ENCODE measurements at places on chromosomes 3 and 15.

- DNase-seq = no peak
Measured at GRCh38 chr3:129793942-129794310, 99.6 kb downstream of the TMCC1 start.

DNA sequence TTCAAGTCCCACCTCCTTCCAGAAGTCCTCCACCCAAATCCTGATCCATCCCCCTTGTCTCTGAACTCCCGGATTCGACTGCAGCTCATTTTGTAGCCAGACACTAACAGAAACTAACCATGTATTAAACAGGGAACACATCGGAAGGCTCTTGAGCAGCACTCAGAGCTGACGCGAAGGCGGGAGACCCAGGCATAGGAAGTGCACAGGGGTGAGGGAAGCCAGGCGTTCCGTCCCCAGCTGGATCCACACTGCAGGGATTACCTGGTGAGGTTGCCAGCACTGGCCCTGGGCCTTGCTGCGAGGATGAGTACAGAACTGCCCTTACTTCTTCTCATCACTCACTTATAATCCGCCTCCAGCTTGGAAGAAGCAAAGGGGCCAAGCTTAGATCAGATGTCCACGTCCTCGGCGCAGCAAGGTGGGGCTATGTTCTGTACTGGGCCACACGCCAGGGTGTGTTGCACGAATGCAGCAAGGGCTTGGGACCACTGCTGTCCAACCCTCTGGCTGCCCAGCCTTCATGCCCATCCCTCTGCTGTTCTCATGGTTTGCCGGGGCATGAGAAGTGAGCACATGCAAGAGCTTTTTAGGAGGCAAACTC lies 124.2 kb upstream of the SMAD3 start:
- no peak for DNase-seq

GRCh38 chr15:52331490-52332240 lies 36.1 kb upstream of the MYO5C start:
- DNase-seq = no peak

DNA sequence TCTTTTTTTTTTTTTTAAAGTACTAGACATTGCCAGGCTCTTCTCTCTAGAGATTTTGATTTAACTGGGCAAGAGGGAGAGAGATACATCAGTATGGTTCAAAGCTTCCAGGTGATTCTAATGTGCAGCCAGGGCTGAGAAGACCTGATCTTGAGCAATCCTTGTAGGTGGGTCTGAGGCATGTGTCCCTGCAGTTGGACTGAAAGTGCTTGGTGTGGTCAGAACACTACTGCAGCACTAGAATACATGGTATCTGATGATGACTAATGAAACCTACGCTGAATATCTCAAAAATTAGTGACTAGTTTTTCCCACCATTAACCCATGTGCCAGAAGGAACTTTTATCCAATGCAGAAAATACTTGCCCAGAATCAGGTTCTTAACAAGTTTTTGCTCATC lies 34.4 kb upstream of the MYO5C start:
- DNase-seq = no peak

- DNase-seq = no peak
Measured at GRCh38 chr3:41125258-41125657, 74.0 kb upstream of the CTNNB1 start.

DNA sequence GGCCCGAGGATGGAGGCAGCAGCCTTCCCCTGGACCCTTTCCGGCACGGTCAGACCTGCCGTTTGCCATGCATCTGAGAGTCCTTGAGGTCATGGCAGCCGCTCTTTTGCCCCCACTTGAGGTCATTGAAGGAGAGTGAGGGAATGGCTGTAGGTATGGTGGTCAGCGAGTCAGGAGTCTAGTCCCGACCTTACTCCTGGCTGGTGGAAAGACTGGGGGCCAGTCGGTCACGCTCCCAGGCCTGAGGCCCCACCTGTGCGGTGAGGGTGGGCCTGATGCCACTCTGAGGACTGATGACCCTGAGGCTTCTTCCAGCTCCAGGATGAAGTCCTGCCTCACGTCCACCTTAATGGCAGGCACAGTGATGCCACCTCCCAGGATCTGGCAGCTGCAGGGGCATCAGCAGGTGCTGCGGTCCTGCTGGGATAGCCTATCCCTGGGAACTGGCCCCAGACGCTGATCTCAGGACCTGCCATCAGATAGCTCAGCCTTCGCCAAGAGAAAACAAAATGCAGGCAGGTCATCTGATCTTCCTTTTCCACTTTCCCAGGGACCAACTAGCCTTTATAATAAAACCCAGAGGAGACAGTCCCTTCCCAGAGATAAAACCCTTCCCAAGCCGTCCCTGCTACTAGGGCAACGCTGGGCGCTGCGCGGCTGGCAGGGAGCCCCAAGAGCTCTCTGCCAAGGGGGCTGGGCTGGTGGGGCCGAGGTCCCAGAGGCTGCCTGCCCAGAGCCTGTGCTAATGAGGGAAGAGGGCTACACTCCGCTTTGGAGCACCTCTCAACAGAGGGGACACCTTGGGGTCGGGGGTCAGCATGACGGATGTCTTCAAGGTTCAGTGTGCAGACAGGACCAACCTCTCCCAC lies 42.2 kb downstream of the TM2D3 start:
- DNase-seq = no peak

DNA sequence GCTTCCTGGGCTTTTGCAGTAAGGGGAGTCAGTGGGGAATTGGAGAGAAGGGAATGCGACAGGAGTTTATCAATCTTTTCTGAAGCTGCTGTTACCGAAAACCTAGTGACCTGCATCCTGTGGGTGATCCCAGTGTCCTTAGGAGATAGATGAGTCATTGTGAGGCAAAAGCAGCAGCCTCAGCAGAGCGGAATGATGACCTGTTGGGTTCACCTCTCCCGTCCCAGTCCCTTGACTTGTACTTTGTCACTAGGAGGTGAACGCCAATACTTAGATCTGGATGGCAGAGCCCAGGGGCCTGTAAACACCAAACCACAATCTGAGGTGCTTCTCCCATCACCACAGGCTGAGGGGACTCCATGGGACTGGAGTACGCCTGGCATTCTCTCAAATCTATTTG lies 17.9 kb downstream of the CDAN1 start:
- DNase-seq = no peak

DNA sequence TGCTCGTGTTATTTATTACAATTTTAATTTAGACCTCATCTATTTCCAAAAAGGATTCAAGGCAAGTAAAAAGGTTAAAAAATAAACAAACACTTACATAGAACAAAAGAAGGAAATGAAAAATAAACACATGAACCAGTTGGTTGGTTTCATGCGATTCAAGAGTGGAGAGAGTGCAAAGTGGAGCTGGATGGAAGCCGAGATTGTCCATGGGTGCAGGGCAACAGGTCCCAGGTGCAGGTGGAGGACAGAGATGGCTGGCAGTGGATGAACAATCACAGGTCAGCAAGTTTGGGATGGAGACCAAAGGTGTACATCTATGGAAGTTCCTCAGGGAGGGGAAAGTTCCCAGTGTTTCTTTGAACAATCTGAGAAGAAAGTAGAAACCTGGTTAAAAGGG lies 11.6 kb upstream of the SEMA5B start:
- no peak for DNase-seq

DNA sequence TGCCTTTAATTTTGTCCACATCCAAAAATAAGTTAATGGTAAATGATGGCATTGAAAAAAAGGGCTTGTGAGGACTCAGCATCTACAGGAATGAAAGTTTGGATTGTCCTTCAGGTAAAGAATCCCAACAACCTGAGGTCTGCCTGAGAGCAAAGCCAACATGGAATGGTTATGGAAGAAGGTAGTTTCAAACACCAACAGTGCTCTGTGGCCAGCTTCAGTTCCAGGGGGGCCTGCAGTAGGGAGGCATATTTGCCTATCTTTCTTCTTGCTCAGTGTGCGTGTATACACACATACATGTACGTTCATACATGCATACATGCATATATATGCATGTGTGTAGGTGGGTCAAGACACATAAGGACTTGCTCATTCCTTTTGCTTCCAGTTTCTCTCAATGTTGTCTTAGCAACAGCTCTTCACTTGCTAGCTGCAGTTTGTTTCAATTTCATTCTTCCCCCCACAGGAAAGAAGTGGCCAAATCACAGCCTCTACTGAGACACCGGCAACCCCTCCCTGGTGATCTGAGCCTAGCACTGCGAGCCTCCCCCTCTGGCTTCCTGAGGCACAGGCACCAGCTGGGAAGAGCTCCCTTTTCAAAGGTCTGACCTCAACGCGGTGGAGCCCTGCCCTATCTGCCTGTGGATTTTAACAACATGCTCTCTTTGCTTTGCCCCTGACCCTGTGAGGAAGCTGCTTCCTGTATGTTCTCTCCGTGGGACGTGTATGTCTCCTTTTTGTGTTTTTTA lies 146.2 kb downstream of the KLF13 start:
- no peak for DNase-seq

GRCh38 chr3:46440531-46441294 lies 24.0 kb downstream of the LTF start:
- no peak for DNase-seq

GRCh38 chr15:100775581-100776185 lies 103.9 kb upstream of the ALDH1A3 start:
- DNase-seq = no peak

- no peak for DNase-seq
Measured at GRCh38 chr3:102085431-102086176, 236.3 kb downstream of the NFKBIZ start.

All from NCI-H1417 treated with DMSO at 0.1 percent for 48 hours (cell line).